Left colon (tissue), 2 donors: ENCODE measurements at places on chromosomes 16 and 17.

DNA sequence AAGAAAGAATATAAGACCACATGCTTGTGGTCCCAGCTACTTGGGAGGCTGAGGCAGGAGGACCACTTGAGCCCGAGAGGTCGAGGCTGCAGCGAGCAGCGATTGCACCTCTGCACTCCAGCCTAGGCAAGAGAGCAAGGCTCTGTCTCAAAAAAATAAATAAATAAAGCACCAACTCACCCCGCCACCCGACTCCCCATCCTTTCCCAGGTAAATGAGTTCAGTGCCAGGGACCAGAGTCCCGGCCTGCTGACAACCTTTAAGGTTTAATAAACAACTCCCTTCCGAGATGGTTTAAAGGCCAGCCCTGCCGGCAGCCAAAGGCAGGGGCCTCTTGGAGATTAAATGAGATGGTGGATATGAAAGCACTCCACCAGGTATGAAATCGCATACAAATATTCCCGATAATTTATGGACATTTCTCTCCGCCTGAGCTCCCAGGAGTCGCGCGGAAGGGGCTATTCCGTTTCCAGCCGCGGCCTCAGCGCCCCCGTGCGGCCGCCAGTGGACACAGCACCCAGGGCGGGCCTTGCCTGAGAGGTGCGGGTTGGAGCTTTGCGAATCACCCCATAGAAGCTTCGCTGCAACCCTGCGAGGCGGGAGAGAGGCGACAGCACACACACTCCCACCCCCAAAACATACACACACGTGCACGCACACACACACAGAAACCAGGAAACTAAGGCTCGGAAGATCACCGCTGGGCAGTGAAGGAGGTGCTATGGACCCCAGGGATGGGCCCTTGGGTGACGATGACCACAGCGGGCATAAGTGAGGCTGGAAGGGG is 4.0 kb upstream of the RPL38 start:
- no peak for DNase-seq

DNA sequence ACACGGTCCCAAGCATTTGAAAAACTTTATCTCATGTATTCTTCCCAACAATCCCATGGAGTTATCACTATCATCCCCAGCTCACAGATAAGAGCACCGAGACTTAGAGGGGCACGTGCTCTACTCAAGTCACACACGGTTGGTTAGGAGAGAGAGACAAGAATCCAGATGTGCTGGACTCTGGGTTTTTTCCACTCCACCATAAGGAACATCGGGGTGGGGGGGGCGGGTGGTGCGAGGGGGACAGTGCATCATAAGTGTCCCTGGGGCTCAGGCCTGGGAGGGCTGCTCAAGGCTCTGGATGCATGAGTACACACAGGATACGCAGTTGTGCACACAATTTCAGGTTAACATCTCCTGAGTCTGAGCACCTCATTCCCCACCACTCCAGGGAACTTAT is 7.4 kb downstream of the CDC42EP4 start:
- DNase-seq = no peak

DNA sequence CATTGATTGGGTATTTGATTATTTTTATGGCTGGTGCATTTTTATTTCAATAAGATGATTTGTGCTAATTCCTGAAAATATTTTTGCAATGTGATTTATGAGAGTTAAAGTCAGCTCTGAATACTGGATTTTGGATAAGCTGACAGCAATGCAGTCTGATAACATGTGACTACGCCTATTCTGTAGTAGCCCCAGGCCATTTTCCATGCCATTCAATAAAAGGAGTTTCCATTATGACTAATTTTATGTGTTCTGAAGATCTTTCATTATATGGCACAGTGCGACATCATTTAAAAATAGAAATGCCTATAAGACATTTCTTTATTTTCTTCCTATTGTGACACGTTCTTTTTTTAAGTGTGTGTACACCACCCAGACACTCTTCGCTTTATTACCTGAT is 46.3 kb downstream of the KCNJ2 start:
- no peak for DNase-seq

DNA sequence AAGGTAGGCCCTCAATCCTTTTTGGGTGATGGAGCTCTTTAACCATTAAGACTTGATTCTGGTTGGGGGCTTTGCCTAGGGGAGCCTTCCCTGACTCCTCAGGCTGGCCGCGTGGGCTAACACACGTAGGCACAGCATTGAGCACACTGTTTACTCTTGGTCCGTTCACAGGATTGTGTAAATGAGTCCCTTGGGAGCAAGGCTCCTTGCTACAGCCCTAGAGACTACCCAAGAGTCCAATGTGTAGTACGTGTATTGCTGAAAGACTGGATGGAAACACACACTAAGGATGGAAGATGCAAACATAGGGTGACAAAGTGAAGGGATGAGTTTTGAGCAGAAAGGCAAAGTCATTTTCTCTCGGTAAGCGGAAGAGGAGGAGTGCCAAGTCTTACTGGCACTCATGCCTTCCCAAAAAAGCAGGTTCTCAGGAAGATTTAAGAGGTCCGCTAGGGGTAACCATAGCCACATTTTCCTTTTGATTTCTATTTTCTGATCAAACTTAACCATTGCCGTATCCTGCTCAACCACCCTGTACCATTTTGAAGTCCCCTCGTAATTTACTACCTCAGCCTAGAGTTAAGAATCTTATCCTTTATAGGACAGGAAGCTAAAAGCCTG is 911 bp upstream of the ITGA2B start:
- DNase-seq = no peak

GRCh38 chr17:4482338-4483011 is 16.2 kb upstream of the SPNS2 start:
- peak; percentile 64 for DNase-seq

DNA sequence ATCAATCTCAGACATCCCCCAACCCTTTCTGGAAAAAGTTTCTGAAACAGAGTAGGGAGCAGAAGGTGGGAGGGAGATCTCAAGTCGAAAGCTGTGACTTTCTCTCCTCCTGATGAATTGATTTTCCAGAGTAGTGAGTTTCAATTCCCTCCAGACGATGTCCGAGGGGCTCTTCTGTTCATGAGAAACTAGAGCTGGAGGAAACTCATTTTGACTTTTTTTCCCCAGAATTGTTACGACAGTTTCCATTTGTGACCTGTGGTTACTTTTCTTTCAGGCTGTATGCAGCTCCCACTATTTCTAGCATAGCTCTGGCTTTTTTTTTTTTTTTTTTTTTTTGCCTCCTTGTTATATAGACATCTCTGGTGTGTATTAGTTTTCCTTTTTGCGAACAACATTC is 422.1 kb upstream of the SALL1 start:
- no peak for DNase-seq

DNA sequence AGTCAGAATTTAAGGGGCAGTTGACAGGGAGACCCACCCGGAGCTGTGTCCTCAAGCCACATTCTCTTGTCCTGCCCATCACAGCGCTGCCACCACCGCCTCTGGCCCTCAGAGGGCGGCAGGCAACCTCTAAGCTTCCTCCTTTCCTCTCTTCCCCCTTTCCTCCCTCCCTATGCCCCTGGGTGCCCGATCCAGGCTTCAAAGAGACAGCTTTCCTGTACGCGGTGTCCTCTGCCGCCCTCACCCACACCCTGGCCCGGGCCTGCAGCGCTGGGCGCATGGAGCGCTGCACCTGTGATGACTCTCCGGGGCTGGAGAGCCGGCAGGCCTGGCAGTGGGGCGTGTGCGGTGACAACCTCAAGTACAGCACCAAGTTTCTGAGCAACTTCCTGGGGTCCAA is 23.5 kb downstream of the WNT9B start:
- no peak for DNase-seq

- no peak for DNase-seq
These were observed 20.7 kb downstream of the LIMD2 start for GRCh38 chr17:63679214-63679613.

DNA sequence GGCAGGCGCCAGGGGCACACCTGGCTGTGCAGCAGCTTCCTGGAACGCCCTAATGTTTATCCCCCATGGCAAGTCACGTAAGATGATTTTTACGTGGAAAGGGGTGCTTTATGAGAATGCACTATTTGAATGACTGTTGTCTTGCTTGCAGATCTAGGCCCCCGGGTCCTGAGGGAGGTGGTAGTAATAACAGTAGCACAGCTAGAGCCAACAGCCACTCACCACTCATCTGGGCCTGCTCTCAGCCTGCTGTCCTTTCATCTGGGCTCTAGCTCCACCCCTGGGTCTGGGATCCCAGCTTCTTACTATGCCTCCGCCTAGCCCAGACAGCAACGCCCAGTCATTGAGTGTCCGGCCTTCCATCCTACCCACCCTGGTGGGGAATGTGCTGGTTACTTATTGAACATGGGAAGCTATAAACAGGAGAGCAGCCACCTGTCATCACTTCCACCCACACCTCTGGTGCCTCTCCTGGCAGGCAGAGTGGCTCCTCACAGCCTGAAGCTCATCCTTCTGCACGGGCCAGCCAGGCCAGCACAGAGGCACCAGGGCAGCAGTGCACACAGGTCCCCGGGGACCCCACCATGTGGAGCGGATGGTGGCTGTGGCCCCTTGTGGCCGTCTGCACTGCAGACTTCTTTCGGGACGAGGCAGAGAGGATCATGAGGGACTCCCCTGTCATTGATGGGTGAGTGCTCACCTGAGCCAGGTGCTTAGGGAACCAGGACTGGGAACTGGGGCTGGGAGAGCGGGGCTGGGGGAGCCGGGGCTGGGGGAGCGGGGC is 16.6 kb downstream of the DPEP1 start:
- peak; percentile 62 for DNase-seq

DNA sequence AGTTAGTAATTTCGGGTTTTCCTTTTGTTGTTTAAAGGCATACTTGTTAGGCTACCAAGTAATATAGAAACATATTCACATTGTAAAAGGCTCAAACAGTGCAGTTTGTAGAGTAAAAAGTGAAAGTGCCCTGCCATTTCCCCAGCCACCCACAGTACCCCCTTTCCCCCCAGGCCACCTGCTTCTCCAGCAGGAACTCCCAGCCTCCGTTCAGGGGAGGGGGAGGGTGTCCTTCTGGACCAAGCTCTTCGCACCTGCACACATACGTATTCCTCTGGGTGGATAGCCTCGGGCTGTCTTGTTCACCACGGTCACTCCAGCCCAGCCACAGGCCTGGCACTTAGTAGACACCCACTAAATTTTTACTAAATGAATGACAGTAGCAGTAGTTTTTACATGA is 144.5 kb downstream of the CLEC16A start:
- DNase-seq = no peak

GRCh38 chr17:56009795-56010651 is 143.3 kb upstream of the ANKFN1 start:
- no peak for DNase-seq

DNA sequence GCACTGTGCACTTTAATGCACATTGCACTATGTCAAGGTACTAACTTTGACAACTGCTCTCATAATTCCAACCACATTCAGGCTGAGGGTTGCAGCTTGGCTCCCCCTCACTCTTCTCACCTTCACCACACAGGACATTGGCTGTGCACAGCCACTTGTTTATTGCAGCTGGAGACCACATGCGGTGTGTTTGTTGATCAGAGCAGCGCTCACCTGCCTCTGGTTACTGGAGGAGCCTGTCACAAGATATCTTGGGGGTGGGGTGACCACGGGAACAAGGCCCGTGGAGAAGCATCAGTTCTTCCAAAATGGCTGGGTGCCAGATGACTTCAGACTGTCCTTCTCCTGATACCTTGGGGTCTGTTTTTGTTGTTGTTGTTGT is 10.6 kb upstream of the CCL5 start:
- DNase-seq = peak; percentile 23

GRCh38 chr17:15451680-15452079 is 15.7 kb downstream of the CDRT4 start:
- DNase-seq = no peak
